ENCODE measurements at places on chromosomes 6 and 20. TPM values are rescaled to one million over a fixed set of nuclear protein-coding genes. Genes with fewer than 3 reads are reported as not detected.

Gene NHLRC1
- total RNA-seq, result 1.3 TPM

Gene HLA-G
- total RNA-seq, result not detected

Gene GPX5
- not detected for total RNA-seq

Gene ALDH8A1
- total RNA-seq, result not detected

Gene FERMT1
- 0.13 TPM for total RNA-seq

Gene PRDM1
- total RNA-seq, result 1.3 TPM
